CD4-positive, alpha-beta T cell treated with Interleukin-15 for 1 hour (primary cell): ENCODE measurements at places on chromosomes 11 and 22.

- DNase-seq = no peak
These were observed 19.1 kb downstream of the CD44 start for GRCh38 chr11:35157814-35158700.

- DNase-seq = no peak
These were observed 14.3 kb downstream of the CSNK1E start for GRCh38 chr22:38302906-38303305.

- no peak for DNase-seq
These were observed 10.0 kb upstream of the PATL1 start for GRCh38 chr11:59678813-59679165.

GRCh38 chr11:113440816-113441215 is 34.4 kb downstream of the DRD2 start:
- DNase-seq = no peak

DNA sequence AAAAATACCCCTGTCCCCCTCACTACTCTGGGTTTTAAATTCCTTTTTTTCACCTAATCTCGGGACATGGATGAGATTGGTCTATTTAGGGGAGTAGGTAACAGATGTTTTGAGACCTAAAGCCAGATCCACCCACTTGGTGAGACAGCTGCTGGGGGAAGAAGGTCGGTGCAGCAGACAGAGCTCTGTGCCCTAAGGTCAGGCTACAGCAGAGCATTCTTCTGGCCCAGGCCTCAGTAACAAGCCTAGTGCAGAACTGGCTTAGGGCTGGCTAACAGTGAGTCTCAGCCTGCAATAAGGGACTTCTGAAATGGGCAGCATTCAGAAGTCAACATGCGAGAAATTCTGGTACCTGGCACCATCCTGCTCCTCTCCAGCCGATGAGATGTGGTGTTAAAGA is 444.9 kb upstream of the KIRREL3 start:
- DNase-seq = no peak

GRCh38 chr11:34755671-34756070 is 134.8 kb downstream of the EHF start:
- no peak for DNase-seq

DNA sequence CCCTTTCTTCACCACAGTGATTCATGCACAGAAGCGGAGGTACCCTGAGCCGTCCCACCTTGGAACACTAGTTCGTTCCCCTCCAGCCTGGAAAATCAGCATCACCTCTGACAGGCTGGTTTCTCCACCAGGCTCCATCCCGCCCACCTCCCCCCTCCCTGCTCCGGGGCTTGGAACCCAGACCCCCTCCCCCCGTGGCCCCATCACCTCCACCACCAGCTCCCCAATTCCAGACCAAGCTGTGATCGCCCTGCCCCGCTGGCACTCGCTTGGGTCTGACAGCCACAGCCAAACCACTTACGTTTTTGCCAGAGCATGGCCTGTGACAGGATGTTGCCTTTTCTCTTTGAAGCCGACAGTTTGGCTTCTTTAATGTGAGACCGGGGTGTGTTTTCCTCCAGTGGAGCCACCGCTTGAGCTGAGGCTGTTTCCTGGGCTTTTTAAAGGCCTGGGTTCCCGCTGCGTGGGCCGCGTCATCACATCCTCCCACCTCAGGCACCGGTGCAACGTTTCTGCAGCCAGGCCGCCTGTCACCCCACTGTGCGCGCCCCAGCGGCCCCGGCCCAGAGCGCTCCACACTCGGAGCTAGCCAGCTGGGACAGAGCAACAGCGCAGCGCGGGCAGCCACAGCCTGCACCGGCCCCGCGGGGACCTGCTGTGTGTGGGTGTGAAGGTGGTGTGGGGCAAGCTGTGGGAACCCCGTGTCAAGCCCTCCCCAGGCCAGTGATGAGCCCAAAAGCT is at the start of gene POU2AF1:
POU2AF1 (minus strand) TSS at position 415 of the 741 bp plus-strand sequence; CDS start at position 317, 98 bp downstream.
- DNase-seq = peak; percentile 83

- DNase-seq = no peak
These were observed 26.5 kb downstream of the HTR3A start for GRCh38 chr11:114001416-114001815.

DNA sequence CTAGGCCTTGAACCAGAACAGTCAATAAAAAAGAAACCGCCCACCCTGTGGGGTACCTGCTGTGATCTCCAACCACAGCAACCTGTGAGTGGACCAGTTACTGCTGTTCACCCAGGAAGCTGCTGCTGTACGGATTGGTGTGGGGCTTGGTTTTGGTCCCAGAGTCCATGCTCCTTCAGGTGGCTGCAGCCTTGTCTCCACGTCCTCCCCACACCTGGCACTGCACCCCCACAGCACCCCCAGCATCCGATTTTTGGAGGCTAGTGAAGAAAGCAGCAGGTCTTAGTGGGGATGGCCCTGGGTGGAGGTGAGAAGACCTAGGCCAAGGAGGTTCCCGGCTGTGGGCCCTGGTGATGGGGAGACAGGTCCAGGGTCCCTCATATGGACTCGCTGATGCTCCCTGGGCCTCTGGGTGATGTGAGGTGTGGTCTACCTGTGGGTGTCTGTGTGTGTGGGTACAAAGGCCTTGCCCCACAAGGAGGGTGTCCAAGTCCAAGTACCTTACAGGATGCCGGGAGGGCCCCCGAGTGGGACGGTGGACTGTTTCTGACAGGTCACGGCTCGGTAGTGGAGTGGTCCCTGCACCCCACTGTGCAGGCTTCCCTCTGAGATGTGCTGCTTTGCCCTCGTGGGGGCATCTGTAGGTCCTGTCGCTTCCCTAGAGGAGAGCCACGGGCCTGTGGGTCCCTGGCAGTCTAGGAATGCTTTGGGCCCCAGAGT is 283.4 kb downstream of the TBC1D22A start:
- no peak for DNase-seq

- DNase-seq = no peak
These were observed 8.6 kb downstream of the OMP start for GRCh38 chr11:77111277-77111676.

DNA sequence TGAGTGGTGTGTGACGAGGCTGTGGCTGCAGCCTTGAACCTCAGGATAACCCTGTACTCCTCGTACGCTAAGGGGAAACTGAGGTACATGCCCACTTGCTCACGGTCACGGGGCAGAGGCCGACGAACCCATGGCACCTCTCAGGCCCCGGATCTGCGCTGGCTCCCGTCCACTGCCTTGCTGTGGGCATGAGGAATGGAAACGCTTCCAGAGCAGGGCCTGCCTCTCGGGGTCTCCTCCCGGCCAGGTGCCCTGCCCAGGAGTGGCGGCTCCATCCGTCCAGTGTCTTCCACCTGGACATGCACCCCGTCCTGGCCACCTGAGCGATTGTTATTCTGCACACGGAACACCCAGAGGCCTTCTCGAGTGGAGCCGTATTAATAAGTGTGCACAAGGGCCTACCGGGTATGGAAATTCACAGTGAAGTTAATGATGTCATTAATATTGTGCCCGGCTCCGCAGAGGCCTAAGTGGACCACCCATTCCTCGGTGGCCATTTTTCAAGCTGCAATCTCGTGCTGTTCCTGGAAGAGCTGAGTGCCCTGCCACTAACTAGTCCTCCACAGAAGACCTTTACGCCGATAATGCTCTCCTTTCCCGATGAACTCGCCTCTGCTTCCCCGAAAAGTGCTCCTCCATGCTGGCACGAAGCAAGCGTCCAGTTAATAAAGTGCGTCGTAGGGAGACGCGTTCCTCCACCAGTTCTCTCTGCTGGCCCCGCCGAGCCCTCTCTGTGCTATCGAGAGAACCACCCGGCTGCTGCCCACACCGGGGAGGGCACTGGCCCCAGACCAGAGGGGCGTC is 927.9 kb downstream of the BRD1 start:
- DNase-seq = no peak

- DNase-seq = no peak
These were observed 571.6 kb downstream of the LUZP2 start for GRCh38 chr11:25068451-25068850.

- no peak for DNase-seq
These were observed 70.3 kb downstream of the MAML2 start for GRCh38 chr11:96272529-96273222.
